A549 treated with GW870086 at 1 μM for 4 hours (cell line): ENCODE measurements at places on chromosomes 5 and 9. TPM values are rescaled to one million over a fixed set of nuclear protein-coding genes. Genes with fewer than 3 reads are reported as not detected.

CCDC180 gene
- total RNA-seq = 0.54 to 0.94 TPM (median 0.72 TPM) in 5 replicates

ACSL6 gene
- total RNA-seq = 0.06 to 0.15 TPM (median 0.08 TPM) in 3 of 5 replicates, not detected in the others

LHX3 gene
- total RNA-seq = 0.07 to 0.13 TPM (median 0.08 TPM) in 4 of 5 replicates, not detected in the other

P4HA2 gene
- total RNA-seq = 44.8 to 51.8 TPM (median 50.6 TPM) in 5 replicates

CCDC192 gene
- total RNA-seq = not detected in 5 replicates

PPIC gene
- 16.5 to 17.7 TPM (median 16.6 TPM) in 5 replicates for total RNA-seq

PCDHA12 gene
- 2.5 to 3.4 TPM (median 3.1 TPM) in 5 replicates for total RNA-seq

GABRB2 gene
- total RNA-seq = not detected in 5 replicates

CDC25C gene
- 8.6 to 11.7 TPM (median 10.5 TPM) in 5 replicates for total RNA-seq

TAF1L gene
- 0.02 TPM in 1 of 5 replicates, not detected in the others for total RNA-seq

IL9 gene
- total RNA-seq = not detected in 5 replicates

ROPN1L gene
- total RNA-seq = 2.0 to 2.9 TPM (median 2.3 TPM) in 5 replicates
